ENCODE measurements at places on chromosomes 11 and 22. TPM values are rescaled to one million over a fixed set of nuclear protein-coding genes. Genes with fewer than 3 reads are reported as not detected.

The AQP11 gene
- 1.1 TPM for total RNA-seq

The CCDC87 gene
- total RNA-seq = 0.37 TPM

The SLC6A5 gene
- total RNA-seq = not detected

The PC gene
- 36.9 TPM for total RNA-seq

The LRFN4 gene
- 28.9 TPM for total RNA-seq

The OR52K1 gene
- total RNA-seq = not detected

The TRABD gene
- total RNA-seq = 24.3 TPM

The PTPN5 gene
- total RNA-seq = not detected

The UEVLD gene
- 21.3 TPM for total RNA-seq

The CHRNA10 gene
- 1.6 TPM for total RNA-seq

The SPDYC gene
- total RNA-seq = not detected

The ZDHHC13 gene
- total RNA-seq = 5.5 TPM

The YPEL4 gene
- total RNA-seq = 0.73 TPM

The MMP8 gene
- not detected for total RNA-seq

The TMEM86A gene
- total RNA-seq = 0.78 TPM

The PDGFD gene
- 0.39 TPM for total RNA-seq

The TBX1 gene
- total RNA-seq = not detected

The PIH1D2 gene
- total RNA-seq = 2.2 TPM

The USP2 gene
- total RNA-seq = not detected

The UNC93B1 gene
- total RNA-seq = 18.7 TPM

The SOX10 gene
- not detected for total RNA-seq

The OR2AG2 gene
- under 0.01 TPM for total RNA-seq

The SLC35E4 gene
- 103 TPM for total RNA-seq

The MS4A14 gene
- not detected for total RNA-seq

The CENPM gene
- total RNA-seq = 26.5 TPM

The LBHD1 gene
- 8.0 TPM for total RNA-seq

The TRIM49B gene
- not detected for total RNA-seq

The SMPD1 gene
- total RNA-seq = 28.3 TPM

Data from subcutaneous preadipocyte (primary cell).